ENCODE measurements at places on chromosomes 2 and 18.

- peak; percentile 21 for DNase-seq
Measured at GRCh38 chr18:70151614-70152013, 53.9 kb downstream of the RTTN start.

- DNase-seq: no peak
Measured at GRCh38 chr2:144605231-144605840, 85.4 kb upstream of the ZEB2 start.

- no peak for DNase-seq
Measured at GRCh38 chr2:144267239-144267638, 252.7 kb downstream of the ZEB2 start.

DNA sequence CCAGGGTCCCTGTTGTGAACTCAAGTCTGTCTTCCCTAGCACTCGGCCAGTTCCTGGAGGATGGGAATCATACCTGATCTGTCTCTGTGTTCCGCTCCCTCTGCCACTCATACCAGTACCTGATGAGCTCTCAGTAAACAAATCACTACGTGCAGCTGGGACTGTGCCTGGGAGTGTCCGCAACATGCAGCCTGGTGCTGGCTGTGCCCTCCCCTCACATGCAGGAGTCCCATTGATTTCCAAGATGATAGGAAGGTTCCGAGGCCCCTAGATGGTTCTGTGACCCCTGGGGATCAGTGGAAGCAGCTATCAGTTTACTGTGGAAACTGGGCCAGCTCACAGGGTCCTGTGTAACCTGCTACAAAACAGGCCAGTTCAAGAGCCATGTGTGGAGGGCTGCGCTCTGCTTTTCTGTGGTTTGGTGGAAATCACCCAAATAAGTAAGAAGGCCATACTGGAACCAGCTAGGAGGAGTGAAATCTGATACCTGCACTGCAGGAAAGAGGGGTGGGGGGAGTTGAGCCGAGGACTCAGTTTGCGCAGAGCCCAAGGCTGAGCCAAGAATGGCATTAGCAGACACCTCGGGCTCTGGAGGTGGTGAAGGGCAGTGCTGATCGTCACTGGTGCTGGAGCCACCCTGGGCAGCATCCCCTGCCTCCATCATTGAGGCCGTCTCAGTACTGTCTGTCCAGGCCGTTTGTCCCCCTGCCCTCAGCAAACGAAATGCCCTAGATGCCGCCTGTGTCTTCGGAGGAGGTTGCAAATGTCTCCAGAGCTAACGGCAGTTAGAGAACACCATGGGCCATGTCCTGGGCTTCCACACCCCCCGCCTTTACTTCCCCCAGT lies 93.3 kb downstream of the KLHL29 start:
- DNase-seq: no peak

GRCh38 chr2:101623031-101623521 lies 74.4 kb upstream of the MAP4K4 start:
- no peak for DNase-seq

GRCh38 chr18:58695772-58696171 lies 24.5 kb downstream of the MALT1 start:
- no peak for DNase-seq

GRCh38 chr2:54496920-54497319 lies 40.8 kb downstream of the SPTBN1 start:
- no peak for DNase-seq

- DNase-seq: no peak
Measured at GRCh38 chr2:55033076-55033742, 17.0 kb downstream of the RTN4 start.

DNA sequence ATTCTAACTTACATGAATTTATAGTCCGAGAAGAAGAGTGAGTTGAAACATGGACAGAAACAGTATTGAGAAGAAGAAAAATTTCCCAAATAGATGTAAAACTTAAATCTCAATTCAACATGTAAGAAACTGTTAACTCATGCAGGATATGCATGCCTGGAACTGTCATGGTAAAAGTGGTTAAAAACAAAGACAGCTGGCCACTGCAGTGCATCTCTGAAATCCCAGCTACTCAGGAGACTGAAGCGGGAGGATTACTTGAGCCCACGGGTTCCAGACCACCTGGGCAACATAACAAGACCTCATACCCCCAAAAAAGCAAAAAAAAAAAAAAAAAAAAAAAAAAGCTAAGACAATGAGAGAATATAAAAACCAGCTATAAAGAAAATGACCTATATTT lies 93.0 kb upstream of the TTC27 start:
- no peak for DNase-seq

- no peak for DNase-seq
Measured at GRCh38 chr2:70247364-70248180, 856 bp downstream of the TIA1 start.

DNA sequence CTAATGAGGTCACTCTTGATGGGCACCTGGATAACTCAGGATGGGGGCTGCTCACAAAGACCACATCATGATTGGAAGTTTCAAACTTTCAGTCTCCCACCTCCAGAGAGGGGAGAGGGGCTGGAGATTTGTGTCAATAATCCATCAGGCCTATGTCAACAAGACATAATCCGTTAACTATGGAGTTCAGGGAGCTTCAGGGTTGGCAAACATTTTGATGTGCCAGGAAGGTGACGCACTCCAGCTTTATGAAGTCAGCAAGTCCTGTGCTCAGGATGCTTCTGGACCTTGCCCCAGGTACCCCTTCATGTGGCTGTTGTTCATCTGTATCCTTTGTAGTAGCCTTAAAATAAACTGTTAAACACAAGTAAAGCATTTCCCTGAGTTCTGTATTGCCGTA lies 19.0 kb downstream of the SKA1 start:
- DNase-seq: no peak

DNA sequence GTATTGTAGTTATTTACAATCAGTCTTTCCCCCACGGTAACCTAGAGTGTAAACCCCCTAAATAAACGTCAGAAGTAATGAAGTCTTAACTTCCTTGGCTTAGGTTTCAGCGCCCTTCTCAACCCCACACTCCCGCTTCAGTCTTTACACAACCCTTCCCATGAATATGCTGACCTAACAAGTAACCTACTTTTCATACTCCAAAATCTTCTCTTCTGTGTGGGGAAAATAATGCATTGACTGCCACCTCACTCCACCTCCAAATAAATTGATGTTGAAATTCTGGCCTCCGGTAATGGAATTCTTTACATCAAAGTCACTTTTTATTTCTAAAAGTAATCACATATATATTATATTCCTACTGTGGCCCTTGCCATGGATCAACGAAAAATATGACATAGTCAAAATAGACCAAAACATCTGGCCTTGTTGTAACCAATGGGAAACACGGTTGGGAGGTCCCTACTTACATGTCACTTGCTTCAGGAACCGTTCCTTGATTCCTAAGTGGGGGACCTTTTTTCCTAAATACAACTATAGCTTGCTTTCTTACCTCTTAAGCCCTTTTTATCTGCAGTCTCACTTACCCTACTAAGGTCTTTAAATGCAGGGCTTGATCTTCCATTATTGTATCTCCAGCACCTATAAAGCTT lies 961 bp downstream of the GEN1 start:
- DNase-seq: no peak

DNA sequence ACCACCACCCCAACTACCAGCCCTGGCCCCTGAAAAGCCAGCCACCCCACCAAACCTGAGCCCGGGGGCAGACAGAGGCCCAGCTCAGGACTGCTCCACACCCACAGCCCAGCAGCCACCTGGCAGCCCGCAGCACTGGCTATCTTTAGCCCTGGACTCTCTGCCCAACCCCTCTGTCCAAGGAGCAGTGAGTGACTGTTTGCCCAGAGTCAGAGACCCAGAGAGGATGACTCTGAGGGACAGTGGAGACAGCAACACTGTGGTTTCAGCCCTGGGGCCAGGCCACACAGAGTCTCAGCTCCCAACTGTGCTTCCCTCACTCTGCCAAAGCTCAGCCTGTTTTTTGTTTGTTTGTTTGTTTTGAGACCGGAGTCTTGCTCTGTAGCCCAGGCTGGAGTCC lies 32.6 kb downstream of the BIN1 start:
- DNase-seq: no peak

- no peak for DNase-seq
Measured at GRCh38 chr2:75287624-75288316, 88.5 kb upstream of the TACR1 start.

- no peak for DNase-seq
Measured at GRCh38 chr2:241356871-241357260, 781 bp downstream of the FARP2 start.

GRCh38 chr2:107263628-107264027 lies 377.7 kb upstream of the ST6GAL2 start:
- no peak for DNase-seq

DNA sequence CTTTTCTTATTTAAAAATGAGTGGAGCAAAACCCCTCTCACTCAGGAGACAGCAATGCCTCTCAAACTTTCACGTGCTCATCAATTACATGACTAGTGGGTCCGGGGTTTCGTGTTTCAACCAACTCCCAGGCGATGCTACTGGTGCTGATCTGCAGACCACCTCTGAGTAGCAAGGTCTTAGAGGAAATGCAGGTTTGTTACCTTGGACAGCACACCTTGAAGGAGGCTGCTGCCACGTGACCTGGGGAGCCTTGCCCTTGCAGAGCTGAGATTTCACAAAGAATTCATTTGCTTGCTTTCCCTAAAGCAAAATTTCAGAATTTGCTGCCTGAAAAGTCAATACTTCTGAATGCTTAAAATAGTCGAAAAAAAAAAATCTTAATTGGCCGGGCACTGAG lies 32.4 kb downstream of the SMIM21 start:
- DNase-seq: no peak

DNA sequence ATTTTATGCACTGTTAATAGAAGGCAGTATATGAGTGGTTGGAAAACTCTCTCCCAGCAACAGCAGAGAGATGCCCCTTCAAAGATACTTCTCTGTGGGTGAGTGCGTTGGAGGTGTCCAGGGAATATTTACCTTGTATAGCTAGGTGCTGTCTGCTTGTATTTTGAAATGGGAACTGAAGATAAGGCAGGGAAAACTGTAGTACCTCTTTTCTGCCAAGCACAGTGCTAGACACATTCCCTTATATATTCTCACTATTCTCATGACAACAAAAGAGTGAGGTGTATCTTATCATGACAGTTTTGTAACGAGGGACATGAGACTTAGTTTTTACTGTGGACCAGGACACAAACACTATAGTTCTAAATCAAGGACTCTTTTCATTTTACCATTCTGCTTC lies 2.1 kb downstream of the TTC39C start:
- DNase-seq: peak; percentile 19

DNA sequence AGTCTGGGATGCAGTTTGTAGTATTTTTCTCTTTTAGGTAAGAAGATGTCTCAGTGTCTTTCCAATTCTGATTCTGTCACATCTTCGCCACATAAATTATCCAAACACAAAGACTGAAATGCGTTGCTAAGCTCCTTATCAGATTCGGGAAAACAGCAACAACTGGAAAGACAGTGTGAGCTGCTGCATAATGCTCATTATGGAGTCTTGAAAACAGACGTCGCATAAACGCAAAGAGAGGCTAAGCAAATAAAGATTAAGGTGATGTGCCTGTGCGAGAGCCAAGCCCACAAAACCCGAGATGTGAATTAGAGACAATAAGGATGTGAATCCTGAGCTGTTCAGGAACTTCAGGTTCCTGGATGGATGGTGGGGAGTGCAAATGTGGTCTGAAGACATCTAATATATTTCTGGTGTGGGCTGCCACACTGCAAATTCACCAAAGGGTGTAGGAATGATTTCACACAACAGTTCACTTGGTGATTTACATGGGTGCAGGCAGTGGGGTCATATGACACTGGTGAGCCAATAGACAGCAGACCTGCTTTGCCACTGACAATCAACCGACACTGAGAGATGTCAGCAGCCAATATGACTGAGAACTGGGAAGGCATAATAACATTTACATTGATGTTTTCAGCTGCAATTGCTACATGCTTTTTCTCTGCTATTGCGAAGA lies 195.8 kb downstream of the MTX2 start:
- peak; percentile 15 for DNase-seq

- no peak for DNase-seq
Measured at GRCh38 chr2:216768908-216769411, 73.6 kb upstream of the IGFBP5 start.

DNA sequence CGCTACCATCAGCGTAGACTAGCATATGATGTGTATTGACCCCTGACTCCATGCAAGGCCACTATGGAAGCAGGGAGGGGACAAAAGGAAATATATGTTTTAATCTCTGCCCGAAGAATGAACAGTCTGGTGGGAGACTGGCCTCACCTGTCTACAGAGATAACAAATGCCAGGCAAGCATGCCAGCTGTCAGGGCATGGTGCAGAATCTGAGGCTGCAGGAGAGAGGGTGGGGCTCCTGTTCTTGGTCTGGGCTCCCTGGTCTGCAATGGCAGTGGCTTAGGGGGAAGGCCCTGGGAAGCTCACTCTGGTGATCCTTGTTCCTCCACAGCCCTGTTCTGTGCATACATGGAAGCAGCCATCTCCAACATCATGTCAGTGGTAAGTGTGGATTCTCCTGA lies 27.5 kb downstream of the SLC14A2 start:
- no peak for DNase-seq

DNA sequence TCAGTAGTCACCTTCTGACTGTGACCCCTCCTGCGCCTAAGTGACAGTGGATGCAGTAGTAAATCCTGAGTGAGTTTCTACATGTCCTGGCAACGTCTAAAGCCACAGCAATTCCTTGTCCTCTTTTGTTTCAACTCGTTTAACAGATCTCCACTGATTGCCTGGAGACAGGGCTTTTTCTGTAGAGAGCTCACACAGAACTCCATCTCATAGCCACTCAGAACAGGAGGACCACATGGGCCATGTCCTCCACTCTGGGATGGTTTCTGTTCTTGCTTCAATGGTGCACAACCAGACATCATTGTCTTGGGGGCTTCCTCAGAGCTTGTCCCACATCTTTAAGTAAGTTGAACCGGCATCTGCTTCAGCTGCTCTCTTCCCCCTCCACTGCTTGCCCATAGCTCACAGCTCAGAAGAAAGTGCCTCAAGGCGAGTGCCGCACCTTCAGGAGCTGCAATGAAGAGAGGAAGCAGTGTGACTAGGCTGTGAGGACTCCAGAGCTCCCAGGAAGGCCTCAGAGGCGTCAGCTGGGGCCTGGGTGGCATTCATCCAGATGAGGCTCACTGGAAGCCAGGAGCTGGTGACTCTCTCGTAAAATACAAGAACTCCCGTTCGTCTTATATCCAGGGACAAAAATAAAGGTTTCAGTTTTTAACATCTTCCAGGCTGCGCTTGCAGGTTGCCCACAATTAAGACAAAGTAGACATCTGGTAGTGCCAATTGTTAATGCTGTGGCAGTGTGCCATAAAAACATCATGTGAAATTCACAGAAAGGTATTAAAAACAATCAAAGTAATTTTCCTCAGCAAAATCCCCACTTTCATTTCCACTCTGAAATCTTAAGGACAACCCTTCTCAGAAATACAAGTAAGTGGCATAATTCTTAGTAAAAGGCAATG lies 37.3 kb downstream of the ST3GAL5 start:
- DNase-seq: peak; percentile 67
